Stimulated activated CD4-positive, alpha-beta T cell treated with anti-CD3 and anti-CD28 coated beads, Interleukin-4, amount 100 ng/mL, for 48 hours (primary cell): ENCODE measurements at places on chromosomes 11 and 22.

DNA sequence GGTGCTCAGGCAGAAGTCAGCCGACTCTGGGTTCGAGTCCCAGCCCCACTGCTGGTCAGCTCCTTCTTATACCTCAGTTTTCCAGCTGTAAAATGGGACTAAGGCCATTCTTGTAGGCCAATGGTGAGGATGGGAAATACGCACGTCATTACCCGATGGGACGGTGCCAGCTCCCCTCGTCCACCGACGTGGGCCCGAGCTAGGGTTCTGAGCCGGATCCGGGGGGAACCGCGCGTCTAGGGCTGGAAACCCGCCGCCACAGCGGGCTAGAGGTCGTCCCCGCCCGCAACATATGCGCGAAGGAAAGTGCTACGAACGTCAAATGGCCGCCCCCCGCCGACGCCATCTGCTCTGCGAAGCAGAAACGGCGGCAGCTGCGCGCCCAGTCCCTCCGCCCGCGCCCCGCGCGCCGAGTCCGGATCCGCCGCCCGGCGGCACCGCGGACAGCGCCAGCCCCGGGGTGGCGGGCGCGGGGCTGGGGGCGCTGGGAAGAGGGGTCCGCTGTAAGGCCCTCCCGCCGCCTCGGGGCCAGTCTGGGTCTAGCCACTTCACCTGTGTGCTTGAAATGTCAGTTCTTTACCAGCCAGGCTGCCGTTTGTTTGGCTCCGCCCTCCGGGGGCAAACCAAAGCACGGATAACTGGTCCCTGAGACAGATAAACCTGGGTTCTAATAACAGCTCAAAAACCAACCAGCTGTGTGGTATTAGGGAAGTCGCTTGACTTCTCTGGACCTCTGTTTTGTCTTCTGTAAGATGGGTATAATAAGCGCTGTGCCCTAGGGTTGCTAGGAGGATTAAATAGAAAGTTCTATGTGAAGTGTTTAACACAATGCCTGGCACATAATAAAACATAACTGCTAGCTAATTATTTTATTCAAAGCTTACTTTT, 103.5 kb upstream of the RCN1 start:
- no peak for DNase-seq

DNA sequence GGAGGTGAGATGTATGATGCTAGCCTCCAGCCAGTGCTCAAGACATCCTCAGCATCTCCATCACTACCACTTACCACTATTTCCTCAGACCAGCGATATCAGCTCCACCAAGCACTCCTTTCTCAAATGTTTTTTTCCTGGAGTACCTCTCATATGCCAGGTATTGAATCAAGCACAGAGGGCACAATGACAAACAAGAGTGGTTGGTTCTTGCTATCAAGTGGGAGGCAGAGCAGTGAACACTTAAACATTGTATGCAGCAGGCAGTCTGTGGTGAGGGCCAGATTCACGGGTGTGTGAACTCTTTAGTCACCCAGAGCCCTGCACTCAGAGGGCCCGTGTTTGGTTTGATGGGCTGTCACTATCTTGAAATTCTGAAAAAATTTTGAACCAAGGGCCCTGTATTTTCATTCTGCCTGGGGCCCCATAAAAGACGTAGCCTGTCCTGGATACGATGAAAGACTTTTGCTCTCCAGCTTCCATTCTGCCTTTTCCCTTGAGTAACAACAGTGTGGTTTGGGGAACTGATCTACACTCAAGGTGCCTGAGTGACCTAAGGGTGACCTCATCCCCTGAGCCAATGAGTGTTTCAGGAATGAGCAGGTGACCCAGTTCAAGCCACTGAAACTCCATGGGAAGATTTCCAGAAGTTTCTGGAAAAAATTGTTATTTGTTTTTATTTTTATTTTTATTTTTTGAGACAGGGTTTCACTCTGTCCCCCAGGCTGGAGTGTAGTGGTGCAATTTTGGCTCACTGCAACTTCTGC, 348.4 kb upstream of the NARS2 start:
- no peak for DNase-seq

GRCh38 chr11:3206922-3207204, 11.8 kb downstream of the MRGPRG start:
- DNase-seq, result no peak

- no peak for DNase-seq
These were observed 149.7 kb upstream of the CADM1 start for GRCh38 chr11:115653926-115654325.

GRCh38 chr11:34654483-34655334, 33.8 kb downstream of the EHF start:
- no peak for DNase-seq

- no peak for DNase-seq
These were observed 511.1 kb downstream of the TMEM135 start for GRCh38 chr11:87548797-87549196.

DNA sequence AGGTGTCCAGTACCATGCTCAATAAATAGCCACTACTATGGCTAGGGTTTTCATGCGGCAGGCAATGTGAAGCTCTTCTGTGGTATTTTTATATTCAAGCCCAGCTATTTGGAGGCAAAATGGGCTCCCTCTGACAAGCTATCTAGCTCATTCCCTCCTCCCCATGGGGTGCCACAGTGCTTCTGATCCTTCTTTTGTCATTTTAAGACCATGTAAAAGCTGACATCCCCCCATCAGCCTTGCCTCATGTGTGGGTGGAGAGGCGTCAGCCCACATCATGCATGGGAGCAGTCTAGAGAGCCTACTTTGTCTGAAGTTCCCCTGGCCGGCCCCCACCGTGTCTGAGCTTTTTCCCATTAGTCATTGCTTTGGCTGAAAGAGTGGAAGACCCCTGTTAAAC, 59.8 kb downstream of the NAV2 start:
- no peak for DNase-seq

GRCh38 chr11:68324241-68324640, 11.8 kb downstream of the LRP5 start:
- DNase-seq, result no peak

DNA sequence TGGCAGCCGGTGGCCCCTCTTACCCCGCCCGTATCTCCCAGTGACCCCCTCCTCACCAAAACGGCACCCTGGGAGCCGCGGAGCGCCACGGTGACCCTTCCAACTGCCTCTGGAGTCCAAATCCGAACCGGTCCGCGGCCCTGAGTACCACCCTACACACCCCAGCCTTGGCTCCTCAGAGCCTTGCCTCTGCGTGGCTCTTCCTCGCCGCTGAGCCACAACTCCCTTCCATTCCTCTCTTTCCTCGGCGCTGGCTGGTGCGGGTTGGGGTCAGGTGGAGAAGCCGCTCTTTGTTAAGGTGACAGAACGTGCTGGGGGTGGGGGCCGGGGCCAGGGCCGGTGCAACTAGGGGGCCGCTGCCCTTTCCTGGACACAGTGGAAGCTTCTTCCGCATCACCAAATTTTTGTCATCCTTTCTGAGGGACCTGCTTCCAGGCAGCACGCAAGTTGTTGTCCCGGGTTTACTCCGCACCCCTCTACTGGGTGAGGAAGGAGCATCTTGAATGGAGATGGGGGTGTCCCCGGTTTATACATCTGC, 6.5 kb downstream of the ALX4 start:
- DNase-seq, result no peak

DNA sequence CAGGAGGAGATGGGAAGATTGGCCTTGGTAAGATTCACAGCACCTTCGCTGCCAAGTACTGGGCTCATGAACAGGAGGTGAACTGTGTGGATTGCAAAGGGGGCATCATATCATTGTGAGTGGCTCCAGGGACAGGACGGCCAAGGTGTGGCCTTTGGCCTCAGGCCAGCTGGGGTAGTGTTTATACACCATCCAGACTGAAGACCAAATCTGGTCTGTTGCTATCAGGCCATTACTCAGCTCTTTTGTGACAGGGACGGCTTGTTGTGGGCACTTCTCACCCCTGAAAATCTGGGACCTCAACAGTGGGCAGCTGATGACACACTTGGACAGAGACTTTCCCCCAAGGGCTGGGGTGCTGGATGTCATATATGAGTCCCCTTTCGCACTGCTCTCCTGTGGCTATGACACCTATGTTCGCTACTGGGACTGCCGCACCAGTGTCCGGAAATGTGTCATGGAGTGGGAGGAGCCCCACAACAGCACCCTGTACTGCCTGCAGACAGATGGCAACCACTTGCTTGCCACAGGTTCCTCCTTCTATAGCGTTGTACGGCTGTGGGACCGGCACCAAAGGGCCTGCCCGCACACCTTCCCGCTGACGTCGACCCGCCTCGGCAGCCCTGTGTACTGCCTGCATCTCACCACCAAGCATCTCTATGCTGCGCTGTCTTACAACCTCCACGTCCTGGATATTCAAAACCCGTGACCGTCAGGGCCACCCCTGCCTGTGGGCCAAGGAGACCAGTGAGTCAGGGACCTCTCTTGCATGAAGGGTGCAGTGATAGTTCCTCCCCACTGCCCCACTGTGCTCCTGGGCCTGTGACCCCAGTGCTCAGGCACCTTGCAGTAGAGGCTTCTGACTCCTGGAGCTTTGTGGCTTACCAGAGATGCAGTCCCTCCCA, 83.6 kb downstream of the BCR start:
- DNase-seq, result no peak

DNA sequence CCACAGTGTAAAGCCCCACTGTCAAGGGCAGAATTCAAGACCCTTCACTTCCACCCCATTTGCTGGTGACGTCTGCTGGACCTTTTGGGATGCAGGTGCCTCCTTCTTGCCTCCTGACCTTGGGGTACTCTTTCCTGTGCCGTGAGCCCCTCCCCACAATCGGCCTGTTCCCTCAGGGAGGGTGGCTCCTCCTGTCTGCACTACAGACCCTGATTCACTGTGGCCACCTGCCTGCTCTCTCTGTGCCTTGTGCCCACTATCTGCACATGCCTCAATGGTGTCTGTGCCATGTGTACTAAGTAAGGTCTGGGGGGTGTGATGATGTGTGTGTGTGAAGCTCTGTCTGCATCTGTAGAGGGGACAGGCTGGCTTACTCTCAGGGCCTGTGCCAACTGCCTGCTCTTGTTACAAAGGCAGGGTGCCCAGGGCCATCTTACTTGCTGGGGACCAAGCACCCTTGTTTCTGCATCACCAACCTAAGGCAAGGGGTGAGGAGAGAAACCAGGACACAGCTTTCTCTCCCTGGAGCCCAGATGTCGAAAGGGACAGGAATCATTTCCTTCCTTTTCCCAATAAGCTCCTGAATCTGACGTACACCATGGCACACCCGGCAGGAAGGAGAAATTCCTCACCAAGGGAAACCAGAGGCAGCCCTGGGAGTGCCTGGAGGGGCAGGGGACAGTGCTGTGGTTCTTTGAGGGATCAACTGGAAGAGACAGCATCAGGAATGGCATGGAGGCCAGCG, 3.7 kb downstream of the PPM1F start:
- DNase-seq, result no peak

GRCh38 chr11:124069429-124070401, 28.6 kb upstream of the OR10G7 start:
- peak; percentile 23 for DNase-seq

DNA sequence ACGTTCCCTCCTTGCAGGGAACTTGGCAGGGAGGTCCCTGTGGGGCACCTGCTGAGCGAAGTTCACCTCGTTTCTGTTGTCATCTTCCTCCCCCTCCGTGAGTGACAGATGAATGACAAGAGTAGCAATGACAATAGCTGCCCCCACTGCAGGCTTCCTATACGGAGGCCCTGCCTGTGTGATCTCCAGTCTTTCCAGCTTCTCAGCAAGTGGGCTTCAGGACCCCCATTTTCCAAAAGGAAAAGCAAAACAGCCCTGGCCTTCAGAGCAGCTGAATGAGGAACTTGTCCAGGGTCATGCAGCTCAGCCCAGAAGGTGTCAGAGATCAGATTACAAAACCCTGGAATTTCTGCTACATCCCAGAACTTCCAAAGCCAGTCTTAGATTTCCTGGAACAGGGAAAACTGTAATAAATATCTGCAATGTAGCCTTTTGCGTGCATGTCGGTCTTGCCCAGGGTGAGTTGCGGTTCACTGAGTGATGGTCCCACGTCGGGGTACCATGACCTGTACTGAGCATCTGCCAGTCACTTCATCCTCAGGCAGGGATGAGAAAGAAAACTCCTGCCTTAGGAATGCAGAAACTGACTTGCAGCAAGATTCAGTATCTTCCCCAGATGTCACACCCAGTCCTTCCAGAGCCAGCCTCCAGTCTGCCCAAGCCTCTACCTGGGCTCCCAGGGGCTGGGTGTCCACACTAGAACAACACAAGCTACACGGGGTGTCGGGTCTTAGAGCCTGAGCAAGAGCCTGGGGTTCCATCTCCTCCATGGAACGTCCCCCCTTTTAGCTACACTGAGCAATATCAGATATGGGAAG, 1457.0 kb downstream of the BRD1 start:
- no peak for DNase-seq

DNA sequence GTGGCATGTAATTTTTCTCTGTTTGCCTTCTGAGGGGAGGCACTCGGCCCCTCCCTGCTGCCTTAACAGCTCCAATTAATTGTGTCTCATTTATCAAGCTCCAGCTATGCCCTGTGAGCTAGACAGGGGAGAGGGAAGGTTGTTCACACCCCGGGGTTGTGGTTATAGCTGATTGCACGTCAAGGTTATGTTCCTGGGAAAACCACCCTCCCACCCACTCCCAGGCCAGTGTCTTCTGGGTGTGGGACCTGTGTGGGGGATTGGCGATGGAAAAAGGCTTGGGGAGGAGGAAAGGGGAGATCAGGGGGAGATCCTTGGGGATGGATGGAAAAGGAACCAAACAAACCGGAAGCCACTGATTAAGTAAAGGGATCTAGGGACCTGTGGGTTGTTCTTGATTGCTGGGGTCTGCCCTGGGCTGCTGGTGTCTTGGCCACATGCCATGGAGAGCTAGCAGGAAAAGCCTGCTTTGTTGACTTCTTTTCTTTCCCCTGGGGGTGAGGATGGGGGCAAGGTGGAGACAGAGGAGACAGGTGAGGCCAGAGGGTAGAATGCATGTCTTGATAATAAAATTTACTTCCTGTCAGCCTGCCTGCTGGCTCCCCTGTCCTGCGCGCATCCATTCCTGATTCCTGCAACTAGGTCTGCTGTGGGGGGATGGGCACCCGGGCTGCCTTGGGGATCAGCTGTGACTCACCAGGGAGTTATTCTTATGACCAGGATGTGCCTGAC, 13.5 kb upstream of the SORL1-AS1 start:
- DNase-seq, result no peak

DNA sequence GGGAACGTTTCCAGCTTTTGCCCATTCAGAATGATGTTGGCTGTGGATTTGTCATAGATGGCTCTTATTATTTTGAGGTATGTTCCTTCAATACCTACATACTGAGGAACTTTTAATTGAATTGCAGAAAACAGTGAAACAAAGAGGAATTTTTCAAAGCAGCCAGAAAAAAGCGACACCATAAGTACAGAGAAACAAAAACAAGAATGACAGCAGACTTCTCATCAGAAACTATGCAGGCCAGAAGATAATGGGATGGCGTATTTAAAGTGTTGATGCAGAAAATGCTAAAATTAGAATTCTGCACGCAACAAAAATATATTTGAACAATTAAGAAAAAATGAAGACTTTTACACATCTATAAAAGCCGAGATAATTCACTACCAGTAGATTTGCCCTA, 95.4 kb upstream of the TIMP3 start:
- no peak for DNase-seq

GRCh38 chr11:121358760-121359159, 66.2 kb downstream of the SC5D start:
- no peak for DNase-seq

DNA sequence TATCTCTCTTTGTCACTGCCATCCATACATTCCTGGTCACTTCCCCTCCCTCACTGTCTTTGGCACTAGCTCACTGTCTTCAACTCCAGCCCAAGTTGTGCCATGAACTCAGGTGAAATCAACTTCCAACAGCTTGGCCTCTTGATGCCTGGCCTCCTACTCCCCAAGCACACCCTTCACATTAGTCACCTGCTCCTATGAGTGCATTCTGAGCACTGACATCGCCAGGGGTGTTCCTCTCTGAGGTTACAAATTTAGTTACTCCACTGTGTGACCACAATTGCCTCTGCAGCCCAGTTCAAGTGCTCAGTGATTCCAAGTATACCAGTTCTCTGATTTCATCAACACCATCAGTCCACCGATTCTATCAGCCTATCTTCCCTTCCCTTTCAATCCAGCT, 10.8 kb downstream of the DRD2 start:
- no peak for DNase-seq
